Left colon (tissue), 2 donors: ENCODE measurements at places on chromosomes 16 and 17.

GRCh38 chr17:34237458-34237857 is 17.6 kb upstream of the CCL2 start:
- DNase-seq = no peak

DNA sequence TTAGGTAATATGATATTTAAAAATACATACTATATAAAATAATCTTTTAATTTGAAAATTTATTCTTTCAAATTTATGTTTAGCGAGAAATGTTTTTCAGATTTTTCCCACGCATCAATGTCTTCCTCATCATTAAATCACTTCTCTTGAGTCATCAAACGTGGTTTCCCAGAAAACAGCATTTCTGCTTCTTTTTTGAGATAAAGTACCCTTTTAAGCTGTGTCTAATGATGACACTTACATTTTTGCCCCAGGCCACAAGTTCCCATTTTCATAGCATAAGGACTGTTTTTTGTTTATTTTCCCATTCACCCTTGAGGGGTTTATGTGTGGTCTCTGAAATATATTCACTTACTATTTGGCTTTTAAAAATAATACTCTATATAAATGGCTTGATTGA is 139.0 kb upstream of the HS3ST3A1 start:
- DNase-seq = no peak

DNA sequence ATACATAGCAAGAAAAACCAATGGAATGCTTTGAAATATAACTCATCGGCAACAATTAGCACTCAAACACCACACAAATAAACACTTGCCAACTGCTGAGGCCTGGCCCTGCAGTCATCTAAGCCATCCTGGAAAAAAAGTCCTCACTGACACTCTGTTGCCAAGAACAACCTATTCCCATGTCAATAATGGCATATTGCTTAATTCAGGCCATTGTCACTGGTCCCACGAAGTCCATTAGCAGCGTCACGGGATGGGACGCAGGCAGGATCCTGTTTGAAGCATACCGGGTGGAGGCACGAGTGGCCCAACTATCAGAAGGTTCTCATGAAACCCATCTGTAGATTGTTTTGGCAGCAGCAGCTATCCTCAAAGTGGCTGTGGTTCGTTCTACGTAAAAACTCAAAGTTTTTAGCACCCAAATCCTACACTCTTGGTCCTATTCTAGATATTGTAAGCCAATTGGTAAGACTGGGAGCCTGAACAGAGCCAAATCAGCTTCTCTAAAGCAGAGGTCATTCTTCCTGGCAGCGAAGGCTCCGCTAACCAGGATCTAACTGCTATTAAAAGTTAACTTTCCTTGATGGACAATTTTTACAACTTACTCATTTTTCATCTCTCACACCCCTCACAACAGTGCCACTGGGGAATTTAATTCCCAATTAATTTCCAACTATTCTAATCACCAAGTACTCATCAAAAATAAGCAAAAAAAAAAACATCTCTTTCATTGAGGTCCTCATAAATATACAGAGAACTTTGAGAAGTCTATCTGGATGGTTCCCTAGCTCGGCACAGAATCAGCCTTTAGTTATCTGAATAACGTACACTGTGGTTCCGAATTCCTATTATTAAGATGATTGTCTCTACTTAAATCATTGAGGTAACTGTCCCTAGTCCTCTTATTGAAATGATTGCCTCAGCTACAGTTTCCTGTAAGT is 91.5 kb downstream of the ZFHX3 start:
- DNase-seq = no peak

GRCh38 chr17:14672830-14673229 is 371.9 kb downstream of the HS3ST3B1 start:
- DNase-seq = no peak

DNA sequence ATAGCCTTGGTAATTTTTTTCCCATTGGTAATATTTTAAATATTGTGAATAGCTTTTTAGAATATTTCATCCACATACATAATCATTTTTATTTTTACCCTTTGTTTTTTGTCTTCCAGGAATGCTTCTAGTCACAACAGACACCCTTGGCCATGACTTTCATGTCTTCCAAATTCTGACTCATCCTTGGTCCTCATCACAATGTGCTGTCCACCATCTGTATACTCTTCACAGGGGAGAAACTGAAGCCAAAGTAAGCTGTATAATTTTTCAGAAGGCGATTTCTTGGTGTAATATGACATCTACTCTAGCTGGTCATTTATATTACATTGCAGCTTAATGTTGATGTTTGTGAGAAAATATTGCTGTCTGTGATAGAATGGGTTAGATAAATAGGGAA is 269.4 kb downstream of the BCAS3 start:
- no peak for DNase-seq

DNA sequence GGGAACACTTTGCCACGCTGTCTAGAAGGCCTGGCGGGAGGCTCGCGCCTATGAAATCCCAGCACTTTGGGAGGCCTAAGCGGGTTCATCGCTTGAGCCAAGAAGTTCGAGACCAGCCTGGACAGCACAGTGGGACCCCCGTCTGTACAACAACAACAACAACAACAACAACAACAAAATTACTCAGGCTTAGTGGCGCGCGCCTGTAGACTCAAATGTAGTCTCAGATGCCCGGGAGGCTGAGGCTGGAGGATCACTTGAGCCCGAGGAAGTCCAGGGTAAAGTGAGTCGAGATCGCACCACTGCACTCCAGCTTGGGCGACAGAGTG is 297 bp upstream of the SLFN13 start:
- DNase-seq = no peak

DNA sequence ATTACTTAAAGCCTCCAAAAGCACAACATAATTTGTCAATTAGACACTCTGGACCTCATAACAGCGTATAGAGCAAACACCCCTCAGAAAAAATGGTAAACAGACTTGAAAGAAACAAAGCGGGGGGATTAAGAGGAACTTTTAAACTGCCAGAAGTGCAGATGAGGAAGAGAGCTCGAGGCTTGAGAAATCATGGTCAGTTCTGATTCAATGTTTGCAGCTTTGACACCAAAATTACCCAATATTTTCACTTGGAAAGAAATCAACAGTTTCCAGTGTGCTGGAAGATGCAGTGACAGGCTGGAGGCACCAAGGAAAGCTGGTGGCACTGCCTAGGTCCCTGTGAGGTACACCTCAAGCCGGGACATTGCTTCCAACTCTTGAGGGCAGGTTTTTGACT is 180.9 kb upstream of the TOX3 start:
- DNase-seq = no peak

DNA sequence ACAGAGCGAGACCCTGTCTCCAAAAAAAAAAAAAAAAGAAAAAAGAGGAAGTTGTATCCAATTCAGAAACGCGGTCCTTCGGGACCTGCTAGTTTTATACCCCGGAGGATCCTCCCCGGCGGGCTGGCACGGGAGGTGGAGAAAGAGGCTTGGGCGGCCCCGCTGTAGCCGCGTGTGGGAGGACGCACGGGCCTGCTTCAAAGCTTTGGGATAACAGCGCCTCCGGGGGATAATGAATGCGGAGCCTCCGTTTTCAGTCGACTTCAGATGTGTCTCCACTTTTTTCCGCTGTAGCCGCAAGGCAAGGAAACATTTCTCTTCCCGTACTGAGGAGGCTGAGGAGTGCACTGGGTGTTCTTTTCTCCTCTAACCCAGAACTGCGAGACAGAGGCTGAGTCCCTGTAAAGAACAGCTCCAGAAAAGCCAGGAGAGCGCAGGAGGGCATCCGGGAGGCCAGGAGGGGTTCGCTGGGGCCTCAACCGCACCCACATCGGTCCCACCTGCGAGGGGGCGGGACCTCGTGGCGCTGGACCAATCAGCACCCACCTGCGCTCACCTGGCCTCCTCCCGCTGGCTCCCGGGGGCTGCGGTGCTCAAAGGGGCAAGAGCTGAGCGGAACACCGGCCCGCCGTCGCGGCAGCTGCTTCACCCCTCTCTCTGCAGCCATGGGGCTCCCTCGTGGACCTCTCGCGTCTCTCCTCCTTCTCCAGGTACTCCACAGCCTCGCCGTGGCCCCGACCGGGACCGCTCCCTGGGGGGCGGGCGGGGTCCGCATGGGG is at the start of gene CDH3:
Gene CDH3, plus strand, starts transcription at position 596 of the 779 bp plus-strand sequence. Its CDS starts 70 bp downstream, at position 666.
- peak; percentile 66 for DNase-seq

GRCh38 chr16:8381814-8382213 is 208.5 kb downstream of the TMEM114 start:
- DNase-seq = no peak
